Frontal cortex (tissue), 4 donors: ENCODE measurements at places on chromosomes 6 and 20. TPM values are rescaled to one million over a fixed set of nuclear protein-coding genes. Genes with fewer than 3 reads are reported as not detected.

Gene KIF25
- 0.41 TPM for total RNA-seq

Gene SLC17A3
- not detected for total RNA-seq

Gene BANF2
- not detected for total RNA-seq

Gene DZANK1
- total RNA-seq: 5.3 TPM

Gene PRDM13
- not detected for total RNA-seq

Gene CD24
- 1,434 TPM for total RNA-seq

Gene CDS2
- 69.3 TPM for total RNA-seq

Gene RAD21L1
- total RNA-seq: under 0.01 TPM

Gene BCAS4
- 11.4 TPM for total RNA-seq

Gene NOX3
- not detected for total RNA-seq

Gene FAM209A
- not detected for total RNA-seq

Gene SRSF12
- 36.7 TPM for total RNA-seq

Gene EDN3
- total RNA-seq: 0.82 TPM

Gene NT5E
- total RNA-seq: 8.2 TPM

Gene SNAP91
- 108 TPM for total RNA-seq

Gene ADGRF1
- total RNA-seq: not detected

Gene DEFB110
- not detected for total RNA-seq

Gene SCGN
- 30.2 TPM for total RNA-seq

Gene CDH22
- total RNA-seq: 2.0 TPM

Gene C6orf141
- total RNA-seq: 4.9 TPM

Gene MOCS1
- 5.7 TPM for total RNA-seq

Gene IPCEF1
- total RNA-seq: 10.6 TPM

Gene MCCD1
- total RNA-seq: not detected

Gene LAMA4
- total RNA-seq: 24.1 TPM
